ENCODE measurements at places on chromosomes 16 and 17.

GRCh38 chr16:17348042-17348783 lies 122.5 kb downstream of the XYLT1 start:
- no peak for DNase-seq

DNA sequence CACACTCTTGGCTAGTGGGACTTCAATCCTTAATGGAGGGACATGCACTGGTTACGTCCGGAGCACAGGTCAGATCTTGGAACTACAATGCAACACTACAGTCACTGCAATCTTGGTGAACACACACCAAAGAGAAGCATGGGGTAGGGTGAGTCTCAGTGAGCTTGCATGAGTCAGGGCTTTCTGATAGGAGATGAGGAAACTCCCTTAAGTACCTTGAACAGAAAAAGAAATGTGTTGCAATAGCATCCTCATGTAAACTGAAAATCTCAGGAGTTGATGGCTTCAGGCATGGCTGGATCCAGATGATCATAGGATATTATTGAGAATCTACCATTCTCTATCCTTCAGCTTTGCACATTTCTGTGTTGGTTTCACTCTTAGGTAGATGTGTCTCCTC lies 54.1 kb downstream of the CES1 start:
- DNase-seq: no peak

- DNase-seq: no peak
Observed at GRCh38 chr17:78555746-78556401, 21.3 kb downstream of the DNAH17 start.

DNA sequence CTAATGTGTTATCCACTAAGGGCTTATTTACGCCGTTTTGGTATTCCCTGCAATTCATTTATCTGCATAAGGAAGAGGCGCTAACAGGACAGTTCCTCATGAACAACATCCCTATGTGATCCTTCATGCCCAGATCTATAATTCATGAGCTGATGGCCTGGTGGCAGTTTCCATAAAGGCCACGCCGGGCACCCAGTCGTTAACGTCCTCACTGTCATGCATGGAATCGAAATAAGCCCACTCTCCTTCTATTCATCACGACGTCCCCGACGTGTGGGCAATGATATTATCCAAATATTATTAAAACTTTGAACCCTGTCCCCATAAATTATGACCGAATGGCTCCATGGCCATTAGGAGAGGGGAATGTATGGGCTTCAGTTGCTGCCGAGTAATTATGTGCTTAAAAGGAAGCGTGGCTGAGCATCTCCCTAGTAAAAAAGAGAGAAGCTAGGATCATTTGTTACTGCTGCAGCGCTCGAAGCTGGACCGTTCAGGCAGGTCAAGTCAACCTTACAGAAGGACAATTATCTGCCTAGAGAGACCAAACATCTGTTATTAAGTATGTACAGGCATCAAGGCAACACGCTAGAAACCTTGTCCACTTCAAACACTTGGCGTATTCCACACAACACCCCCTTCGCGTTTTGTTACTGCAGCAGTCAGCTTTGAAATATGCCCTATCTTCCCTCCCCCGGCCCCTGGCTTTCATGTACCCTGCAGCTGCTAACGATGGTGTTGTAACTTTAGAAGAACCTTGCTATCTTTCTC lies 94.0 kb upstream of the SALL1 start:
- no peak for DNase-seq

DNA sequence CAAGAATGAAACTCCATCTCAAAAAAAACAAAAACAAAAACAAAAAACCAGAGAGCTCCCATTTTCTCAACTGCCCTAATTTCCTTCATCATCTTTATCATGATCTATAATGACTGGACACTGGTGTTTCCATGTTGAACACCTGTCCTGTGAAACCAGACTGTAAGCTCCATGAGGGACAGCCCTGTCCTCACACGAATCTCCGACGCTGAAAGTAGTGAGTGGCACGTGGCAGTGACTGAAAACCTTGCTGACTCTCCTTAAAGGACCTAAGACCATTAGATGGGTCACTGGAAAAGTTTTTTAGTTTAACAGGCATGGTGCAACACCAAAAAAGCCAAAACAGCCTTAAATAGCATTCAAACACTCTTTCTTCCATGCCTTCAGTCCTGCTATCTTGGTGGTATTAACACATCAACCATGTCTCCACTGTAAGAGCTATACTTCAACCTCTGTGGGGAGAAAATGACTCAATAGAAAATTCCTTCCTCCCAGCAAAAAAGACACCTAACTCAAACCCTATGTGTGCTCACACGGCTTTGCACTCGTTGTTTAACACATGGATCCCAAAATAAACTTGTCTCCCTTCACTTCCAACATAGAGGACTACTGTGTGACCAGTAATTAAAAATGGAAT lies 8.3 kb downstream of the AXIN2 start:
- DNase-seq: no peak

All from hippocampal formation (tissue), 2 donors.